Lung microvascular endothelial cell (primary cell): ENCODE measurements at places on chromosomes 16 and 17.
A peak's percentile ranks its signal among the peaks of the same experiment; 100 is the strongest.

DNA sequence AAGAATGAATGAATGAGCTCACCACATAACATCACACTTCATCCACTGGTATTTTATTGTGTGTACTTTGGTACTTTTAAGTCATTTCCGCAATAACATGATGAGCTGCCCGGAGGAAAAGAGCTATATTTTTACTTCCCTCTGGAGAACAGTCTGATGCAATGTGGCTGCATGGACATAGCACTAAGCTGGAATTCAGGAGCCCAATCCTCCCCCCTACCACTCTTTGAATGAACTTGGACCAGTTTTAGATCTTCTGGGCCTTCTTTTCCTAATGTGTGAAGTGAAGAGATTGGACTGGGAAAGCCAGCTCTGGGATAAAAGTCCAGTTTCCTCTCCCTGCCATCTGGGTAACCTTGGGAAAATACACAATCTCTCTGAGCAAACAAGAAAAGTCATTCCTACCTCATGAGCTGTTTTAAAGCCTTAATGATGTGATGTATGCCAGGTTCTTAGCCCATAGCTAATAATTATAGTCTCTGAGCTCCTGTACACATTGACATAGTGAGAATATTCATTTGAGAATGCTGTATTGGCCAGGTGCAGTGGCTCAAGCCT lies 79.3 kb downstream of the ABCC12 start:
- peak; percentile 4 for DNase-seq

- DNase-seq: peak; percentile 39
Measured at GRCh38 chr17:38449364-38449763, 21.1 kb downstream of the ARHGAP23 start.

DNA sequence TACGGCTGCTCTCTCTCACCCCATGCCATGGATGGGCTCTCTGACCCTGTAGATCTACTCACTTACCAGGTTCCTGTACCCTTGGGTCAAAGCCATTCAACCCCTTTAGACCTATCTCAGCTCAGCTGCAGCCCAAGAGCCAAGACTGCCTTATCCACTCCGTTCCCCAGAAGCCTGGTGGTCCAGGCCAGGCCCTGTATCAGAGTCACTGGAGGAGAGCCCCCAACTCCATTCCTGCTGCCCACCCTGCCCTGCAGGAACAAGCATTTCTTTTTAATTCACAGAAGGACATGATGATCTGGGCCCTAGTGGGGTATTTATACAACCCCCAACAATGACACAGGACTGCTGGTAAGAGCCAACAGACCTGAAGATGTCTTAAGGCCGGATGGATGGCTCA lies 76.8 kb downstream of the AIPL1 start:
- DNase-seq: no peak

DNA sequence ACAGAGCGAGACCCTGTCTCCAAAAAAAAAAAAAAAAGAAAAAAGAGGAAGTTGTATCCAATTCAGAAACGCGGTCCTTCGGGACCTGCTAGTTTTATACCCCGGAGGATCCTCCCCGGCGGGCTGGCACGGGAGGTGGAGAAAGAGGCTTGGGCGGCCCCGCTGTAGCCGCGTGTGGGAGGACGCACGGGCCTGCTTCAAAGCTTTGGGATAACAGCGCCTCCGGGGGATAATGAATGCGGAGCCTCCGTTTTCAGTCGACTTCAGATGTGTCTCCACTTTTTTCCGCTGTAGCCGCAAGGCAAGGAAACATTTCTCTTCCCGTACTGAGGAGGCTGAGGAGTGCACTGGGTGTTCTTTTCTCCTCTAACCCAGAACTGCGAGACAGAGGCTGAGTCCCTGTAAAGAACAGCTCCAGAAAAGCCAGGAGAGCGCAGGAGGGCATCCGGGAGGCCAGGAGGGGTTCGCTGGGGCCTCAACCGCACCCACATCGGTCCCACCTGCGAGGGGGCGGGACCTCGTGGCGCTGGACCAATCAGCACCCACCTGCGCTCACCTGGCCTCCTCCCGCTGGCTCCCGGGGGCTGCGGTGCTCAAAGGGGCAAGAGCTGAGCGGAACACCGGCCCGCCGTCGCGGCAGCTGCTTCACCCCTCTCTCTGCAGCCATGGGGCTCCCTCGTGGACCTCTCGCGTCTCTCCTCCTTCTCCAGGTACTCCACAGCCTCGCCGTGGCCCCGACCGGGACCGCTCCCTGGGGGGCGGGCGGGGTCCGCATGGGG lies at the start of gene CDH3:
Gene CDH3, plus strand, starts transcription at position 596 of the 779 bp plus-strand sequence. Its CDS starts 70 bp downstream, at position 666.
- DNase-seq: no peak

- DNase-seq: no peak
Measured at GRCh38 chr16:73482310-73482709, 434.4 kb upstream of the ZFHX3 start.

DNA sequence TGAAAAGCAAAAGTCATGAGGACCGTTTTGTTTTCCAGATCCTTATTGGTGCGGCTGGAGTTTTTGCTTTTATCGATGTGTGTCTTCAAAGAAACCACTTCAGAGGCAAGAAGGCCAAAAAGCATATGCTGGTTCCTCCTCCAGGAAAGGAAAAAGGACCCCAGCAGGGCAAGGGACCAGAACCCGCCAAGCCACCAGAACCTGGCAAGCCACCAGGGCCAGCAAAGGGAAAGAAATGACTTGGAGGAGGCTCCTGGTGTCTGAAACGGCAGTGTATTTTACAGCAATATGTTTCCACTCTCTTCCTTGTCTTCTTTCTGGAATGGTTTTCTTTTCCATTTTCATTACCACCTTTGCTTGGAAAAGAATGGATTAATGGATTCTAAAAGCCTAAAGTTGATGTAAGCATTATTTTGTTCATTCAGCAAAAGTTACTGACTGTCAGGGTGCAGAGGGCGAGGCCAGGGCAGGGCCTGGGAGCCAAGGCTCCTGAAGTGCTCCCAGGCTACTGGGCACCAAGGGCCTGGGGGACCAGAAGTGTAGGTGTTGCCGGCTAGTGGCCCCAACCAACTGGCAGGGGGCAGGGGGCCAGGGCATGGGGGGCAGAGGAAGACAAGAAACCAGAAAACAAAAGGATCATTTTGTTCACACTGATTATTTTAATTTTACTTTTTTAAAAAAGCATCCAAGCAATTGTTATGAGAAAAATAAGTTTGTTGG lies 8.8 kb downstream of the CMTM2 start:
- no peak for DNase-seq

GRCh38 chr17:73600103-73600871 lies 44.0 kb downstream of the SDK2 start:
- no peak for DNase-seq

DNA sequence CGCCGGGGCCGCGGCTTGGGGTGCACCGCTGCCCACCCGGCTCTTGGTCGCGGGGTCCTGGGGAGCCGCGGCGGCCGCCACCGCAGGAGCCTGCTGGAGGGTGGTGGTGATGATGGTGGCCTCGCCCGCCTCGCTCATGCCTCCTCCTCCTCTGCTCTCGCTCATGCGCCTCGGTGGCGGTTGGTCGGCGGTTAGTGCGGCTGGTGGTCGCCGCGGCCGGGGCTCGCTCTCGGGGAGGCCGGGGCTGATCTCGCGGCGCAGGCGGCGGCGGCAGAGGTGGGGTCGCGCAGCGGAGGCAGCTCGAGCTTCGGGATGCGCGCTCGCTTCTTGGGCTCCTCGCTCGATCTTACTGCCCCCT lies 41.6 kb downstream of the AHSP start:
- DNase-seq: no peak
